ENCODE measurements at places on chromosomes 5 and 9. TPM values are rescaled to one million over a fixed set of nuclear protein-coding genes. Genes with fewer than 3 reads are reported as not detected.

FCN2 gene
- not detected for total RNA-seq

MEF2C gene
- 333 TPM for total RNA-seq

GFI1B gene
- 0.85 TPM for total RNA-seq

C6 gene
- not detected for total RNA-seq

SLC6A18 gene
- not detected for total RNA-seq

All from B cell (primary cell).